Ureter (tissue), 1 donor: ENCODE measurements at places on chromosomes 13 and 19. TPM values are rescaled to one million over a fixed set of nuclear protein-coding genes. Genes with fewer than 3 reads are reported as not detected.

ADGRE3 gene
- not detected for total RNA-seq

SIAH3 gene
- total RNA-seq = 0.08 TPM

GRCh38 chr13:80312967-80313366 lies 28.0 kb downstream of the SPRY2 start:
- DNase-seq = no peak

DNA sequence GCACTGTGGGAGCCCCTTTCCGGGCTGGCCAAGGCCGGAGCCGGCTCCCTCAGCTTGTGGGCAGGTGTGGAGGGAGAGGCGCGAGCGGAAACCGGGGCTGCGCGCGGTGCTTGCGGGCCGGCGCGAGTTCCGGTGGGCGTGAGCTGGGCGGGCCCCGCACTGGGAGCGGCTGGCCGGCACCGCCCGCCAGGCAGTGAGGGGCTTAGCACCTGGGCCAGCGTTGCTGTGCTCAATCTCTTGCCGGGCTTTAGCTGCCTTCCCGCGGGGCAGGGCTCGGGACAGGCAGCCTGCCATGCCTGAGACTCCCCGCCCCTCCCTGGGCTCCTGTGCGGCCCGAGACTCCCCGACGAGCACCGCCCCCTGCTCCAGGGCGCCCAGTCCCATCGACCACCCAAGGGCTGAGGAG lies 405.2 kb upstream of the PRR20A start:
- DNase-seq = no peak

DNA sequence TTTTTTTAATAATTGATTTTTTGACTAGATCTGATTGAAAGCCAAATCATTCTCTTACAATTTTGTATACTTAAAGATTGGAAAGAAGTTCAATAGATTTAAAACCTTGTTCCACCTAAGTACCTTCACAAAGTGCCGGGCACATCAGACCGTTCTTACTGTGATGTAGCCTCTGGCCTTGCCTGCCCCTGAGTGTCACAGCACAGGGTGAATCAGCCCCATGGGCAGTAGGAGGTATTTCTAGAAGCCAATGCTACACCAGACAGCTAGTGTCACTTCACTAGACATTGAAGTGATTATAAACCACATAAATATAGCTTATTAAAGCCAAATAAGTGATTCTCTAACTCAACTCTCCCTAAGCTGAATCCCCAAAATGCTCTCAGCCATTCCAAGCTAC lies 131.3 kb downstream of the LACC1 start:
- no peak for DNase-seq

- no peak for DNase-seq
Observed at GRCh38 chr13:40060296-40061007, 405.0 kb downstream of the COG6 start.

DNA sequence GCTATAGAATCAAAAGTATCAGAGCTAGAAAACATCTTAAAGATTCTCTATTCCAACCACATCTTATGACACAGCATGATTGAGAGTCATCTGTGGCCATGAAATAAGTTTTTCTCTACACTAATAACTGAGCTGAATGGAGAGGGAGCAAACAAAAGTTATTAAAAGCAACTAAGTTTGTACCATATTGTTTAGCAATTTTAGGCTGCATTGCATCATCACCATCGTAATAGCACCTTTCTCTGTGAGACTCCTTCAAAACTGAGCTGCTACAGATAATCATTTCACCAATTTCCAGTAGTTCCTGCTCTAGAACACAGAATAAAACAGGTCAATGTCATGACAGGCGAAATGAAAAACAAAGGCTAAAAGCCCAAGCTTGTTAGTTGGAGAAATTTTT lies 1183.9 kb downstream of the DIAPH3 start:
- no peak for DNase-seq
